Spleen (tissue), 13 donors: ENCODE measurements at places on chromosomes 2 and 18.

- DNase-seq: no peak
Observed at GRCh38 chr18:22816266-22817176, 116.6 kb upstream of the RBBP8 start.

DNA sequence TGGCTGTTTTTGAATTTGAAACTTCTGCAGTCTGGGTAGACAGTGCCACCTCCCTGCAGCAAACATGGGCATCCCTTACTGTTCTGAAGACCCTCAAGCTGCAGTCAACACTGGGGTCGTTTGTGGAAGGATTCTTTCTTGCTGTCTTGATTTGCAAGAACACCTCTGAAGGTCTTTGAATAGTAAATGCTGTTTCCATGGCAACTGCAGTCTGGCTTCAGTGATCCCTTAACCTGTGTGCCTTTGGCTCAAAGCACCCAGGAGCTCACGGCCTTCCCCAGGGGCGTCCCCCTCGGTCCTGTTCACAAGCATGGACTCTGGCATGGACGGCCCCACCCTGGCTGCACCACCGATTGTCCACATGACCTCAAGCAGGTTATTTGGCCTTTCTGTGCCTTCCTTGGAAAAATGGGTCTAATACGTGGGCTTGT, 38.3 kb downstream of the LRRFIP1 start:
- DNase-seq: no peak

DNA sequence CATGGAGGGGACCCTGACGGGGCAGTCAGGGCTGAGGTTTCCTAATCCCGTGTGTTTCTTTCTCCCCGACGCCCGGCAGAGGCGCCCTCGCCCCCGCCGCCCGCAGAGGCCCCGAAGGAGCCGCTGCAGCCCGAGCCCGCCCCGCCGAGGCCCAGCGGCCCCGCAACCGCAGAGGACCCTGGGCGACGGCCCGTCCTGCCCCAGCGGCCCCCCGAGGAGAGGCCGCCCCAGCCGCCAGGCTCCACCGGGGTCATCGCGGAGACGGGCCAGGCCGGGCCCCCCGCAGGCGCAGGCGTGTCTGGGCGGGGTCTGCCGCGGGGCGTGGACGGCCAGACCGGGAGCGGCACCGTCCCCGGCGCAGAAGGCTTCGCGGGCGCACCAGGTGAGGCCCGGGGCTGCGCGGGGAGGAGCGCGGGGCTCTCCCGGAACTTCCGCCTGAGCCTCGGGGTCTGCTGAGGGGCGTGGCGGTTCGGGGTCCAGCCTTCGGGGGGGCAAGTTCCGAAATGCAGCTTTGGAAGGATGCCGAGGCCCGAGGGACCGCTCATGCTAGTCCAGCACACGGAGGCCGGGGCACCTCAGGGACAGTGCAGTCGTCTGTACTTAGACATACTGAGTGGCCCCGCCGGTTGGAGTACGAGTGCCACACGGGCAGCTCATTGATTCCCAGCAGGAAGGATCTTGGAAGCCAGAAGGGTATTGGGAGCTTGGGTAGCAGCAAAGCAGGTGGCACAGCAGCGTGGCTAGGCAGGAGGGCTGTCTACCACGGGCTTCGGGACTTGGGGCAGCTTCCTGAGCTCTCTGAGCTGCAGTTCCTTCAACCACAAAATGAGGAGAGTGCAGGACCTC, 60.1 kb downstream of the EMILIN2 start:
- peak; percentile 89 for DNase-seq

DNA sequence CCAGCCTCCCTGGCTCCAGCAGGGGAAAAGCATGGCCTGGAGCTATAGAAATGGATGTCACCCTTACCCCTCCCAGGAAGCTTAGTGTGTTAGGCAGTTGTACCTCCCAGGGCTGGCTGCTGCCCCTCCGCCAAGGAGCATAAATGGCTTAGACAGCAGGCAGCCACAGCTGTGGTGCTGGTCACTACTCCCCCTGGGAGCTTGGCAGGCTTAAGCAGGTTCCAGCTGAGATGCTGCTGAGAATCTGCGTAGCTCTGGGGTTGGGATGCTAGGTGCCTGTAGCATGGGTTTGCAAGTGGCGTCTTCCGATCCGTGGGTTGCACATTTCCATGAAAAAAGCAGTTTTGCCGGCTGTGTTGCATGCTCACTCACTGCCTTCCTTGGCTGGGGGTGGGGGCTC, 369.7 kb downstream of the CTNNA2 start:
- no peak for DNase-seq

DNA sequence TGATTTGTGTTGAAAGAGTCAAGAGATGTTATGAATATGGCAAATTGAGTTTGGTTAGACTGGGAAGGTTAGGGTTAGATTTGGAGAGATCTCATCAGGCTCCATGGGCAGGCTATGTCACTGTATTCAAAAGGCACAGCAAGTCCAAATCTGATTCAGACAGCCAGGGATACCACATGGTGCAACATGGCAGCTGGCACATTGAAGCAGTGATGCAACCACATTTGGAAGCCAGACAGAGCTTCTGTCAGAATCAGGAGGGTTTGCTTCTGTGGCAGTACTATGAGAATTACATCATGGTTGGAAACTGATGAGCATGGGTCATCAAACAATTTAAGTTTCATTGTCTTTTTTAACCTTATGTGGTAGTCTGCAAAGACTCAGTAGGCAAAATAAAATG, 772.2 kb downstream of the SUCLG1 start:
- no peak for DNase-seq

DNA sequence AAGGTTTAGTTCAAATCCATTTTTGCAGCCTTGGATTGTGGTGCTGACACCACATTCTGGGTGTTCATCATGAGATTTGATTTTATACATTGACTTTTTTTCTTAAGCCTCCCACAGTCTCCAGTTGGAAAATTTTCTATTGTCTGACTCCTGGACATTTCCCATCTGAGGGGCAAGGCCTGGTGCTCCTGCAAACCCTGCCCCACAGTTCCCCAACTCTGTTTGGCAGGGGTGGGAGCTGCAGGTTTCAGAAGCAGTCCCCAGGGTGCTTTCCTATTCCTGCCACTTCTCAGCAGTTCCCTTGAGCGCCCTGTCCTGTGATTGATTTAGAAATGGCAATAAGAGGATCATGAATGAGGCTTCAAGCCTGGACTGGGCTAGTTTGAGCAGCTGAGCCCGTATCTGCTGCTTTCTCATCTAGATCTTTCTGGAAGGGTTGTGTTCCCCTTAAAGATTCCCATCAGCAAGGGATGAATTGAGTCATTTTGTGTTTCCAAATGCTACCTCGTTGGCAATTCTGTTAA, 77.0 kb downstream of the CIB4 start:
- DNase-seq: peak; percentile 35

- DNase-seq: no peak
Observed at GRCh38 chr2:219688560-219689445, 61.4 kb downstream of the SLC4A3 start.

GRCh38 chr2:183037553-183038340, 510 bp downstream of the NCKAP1 start:
- no peak for DNase-seq

GRCh38 chr2:101223814-101224231, 28.9 kb upstream of the CNOT11 start:
- no peak for DNase-seq

DNA sequence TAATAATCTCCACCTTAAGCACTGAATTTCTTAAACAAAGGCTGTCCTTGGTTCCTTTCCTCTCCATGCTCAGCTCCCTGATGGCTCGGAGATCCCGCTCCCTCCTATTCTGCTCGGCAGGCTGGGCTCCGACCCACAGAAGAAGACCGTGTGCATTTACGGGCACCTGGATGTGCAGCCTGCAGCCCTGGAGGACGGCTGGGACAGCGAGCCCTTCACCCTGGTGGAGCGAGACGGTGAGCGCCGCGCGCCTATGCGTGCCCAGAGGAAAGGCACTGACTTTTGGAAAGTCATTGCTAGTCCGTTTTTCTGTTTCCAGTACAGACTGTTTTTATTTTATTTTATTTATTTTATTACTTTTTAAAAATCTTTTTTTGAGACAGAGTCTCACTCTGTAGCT, 9.6 kb downstream of the CNDP2 start:
- DNase-seq: peak; percentile 75

DNA sequence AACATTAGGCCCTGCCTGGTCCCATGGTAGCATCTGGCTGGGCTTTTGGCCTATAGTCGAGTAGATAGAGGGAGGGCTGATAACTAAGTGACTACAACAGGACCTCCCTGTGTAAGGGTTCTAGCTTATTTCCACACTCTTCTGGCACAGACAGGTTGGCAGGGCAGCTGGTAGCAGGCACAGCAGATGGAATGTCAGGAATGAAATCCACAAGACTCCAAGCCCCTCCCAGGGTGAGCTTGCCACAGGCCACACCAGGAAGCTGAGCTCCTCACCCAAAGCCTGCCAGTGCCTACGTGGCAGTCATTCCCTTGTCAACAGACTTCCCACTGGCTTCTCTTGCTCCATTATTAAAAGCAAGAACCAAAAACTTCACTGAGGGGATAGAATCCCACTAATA, 20.7 kb upstream of the C1QL2 start:
- DNase-seq: no peak

GRCh38 chr2:2184549-2185249, 146.4 kb downstream of the MYT1L start:
- DNase-seq: no peak

- no peak for DNase-seq
Observed at GRCh38 chr2:51441786-51442185, 409.9 kb upstream of the NRXN1 start.

DNA sequence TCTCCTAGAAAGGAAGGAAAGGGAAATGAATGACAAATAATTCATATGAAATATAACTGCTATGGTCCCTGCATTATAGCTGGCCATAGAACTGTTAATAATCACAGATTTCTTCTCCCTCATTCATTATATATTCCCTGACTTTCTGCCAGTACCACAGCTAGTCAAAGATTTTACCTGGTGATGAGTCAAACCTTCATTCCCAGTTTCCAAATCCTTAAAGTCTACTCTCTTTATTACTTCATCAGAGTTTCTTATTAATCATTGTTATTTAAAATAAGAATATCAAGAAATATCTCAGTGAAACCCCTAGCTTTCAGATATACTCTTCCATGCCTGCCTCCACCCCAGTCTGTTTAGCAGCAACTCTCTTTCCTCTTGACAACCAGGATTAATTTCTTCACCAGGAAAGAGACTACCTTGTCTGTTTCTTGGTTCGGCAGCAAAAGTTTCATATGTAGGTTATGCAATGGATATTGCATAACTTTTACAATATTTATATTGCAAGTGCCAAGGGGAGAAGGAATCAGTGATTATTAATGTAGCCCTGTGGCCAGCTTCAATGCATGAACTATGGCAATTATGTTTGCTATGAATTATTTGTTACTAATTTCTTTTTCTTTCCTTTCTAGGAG, 533.8 kb downstream of the FBXO15 start:
- DNase-seq: no peak

GRCh38 chr18:31195063-31195462, 32.4 kb upstream of the DSC1 start:
- no peak for DNase-seq

DNA sequence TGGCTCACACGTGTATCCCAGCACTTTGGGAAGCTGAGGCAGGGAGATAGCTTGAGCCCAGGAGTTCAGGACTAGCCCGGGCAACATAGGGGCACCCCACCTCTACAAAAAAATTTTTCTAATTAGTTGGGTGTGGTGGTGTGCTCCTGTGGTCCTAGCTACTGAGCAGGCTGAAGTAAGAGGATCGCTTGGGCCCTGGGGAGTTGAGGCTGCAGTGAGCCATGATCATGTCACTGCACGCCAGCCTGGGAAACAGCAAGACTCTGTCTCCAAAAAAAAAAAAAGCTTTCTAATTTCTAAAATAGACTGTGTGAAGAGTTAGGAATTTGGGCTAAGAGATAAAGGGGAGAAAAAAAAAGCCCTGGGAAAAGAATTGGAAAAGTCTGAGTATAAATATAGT, 51.9 kb upstream of the NAB1 start:
- no peak for DNase-seq

DNA sequence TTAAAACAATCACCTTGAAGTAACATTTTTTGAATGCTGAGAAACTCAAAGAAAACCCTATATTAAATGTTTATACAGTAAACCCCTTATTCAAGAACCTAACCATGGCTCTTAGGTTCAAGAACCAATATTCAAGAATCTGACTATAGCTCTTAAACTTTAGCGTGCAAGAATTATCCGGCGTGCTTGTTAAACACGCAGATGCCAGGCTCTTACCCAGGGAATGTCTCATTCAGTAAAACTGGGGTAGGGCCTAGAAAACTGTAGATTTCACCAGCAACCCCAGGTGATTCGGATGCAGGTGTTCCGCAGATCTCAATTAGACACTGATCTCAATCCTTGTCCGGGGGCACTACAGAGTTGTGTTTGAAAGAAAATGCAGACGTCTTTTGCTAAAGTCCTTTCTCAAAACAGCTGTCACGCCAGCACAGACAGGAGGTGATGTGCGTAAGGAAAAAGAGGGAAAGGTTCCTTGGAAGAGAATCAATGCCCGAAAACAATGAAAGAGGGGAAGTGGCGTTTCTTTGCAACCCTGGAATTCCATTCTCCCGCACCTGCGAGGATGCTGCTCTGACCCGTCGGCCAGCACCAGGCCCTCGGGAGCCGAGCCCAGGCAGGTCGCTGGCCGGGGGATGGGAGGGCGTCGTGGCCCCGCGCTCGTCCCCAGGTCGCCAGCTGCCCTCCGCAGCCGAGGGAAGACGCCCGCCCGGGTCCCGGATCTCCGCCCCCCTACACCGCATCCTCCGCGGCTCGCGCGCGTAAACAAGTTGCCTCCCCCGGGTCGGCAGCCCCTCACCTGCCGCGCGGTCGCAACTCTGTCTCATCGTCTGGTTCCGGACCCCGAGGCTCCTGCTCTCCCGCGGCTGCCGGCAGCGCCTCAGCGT, 851 bp downstream of the EIF2AK3 start:
- DNase-seq: peak; percentile 94

DNA sequence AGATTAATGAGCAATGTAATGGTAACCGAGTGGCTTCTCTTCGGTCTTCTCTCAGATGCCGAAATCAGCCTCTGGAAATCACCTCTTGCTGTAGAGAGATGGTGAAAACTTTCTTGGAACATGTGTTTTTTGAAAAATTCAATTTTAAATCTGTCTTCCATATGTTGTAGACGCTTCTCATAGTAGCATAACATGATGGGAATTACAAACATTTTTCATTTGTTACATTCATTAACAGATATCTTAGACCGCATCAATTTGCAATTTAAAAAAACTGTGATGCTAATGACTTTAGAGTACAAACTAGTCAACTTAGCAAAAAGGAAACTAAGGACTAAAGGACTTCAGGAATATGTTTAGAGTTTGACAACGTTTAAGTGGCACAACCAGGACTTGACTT, 275.2 kb downstream of the ASXL3 start:
- DNase-seq: no peak

- no peak for DNase-seq
Observed at GRCh38 chr2:34031097-34031496, 432.0 kb upstream of the FAM98A start.

DNA sequence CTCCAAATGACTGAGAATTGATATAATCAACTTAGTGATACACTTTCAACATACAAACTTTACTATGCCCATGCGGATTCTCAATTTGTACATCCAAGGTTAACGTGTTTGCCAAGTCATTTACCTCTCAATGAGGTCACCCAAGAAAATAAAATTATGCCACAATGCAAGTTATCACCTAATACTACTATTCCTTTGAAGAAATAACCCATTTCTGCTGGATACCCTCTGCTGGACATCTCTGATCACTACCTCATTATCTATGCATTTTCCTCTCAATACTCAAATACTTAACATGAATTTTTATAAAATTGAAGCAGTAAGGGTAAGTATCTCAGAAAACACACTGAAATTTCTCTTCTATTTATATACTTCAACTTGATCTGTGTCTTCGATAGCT, 12.7 kb downstream of the HNRNPLL start:
- no peak for DNase-seq

GRCh38 chr2:140586379-140586778, 1544.4 kb downstream of the LRP1B start:
- DNase-seq: no peak

GRCh38 chr2:26712486-26713465, 20.3 kb downstream of the KCNK3 start:
- DNase-seq: no peak

- DNase-seq: no peak
Observed at GRCh38 chr2:120540719-120541552, 194.7 kb upstream of the GLI2 start.
